ENCODE measurements at places on chromosomes 1 and 21.

- no peak for DNase-seq
Observed at GRCh38 chr1:201661823-201662359, 123.0 kb downstream of the NAV1 start.

- DNase-seq, result peak; percentile 68
Observed at GRCh38 chr1:156848461-156849150, 10.3 kb downstream of the INSRR start.

- peak; percentile 48 for DNase-seq
Observed at GRCh38 chr21:42609811-42610210, 43.6 kb upstream of the PDE9A start.

DNA sequence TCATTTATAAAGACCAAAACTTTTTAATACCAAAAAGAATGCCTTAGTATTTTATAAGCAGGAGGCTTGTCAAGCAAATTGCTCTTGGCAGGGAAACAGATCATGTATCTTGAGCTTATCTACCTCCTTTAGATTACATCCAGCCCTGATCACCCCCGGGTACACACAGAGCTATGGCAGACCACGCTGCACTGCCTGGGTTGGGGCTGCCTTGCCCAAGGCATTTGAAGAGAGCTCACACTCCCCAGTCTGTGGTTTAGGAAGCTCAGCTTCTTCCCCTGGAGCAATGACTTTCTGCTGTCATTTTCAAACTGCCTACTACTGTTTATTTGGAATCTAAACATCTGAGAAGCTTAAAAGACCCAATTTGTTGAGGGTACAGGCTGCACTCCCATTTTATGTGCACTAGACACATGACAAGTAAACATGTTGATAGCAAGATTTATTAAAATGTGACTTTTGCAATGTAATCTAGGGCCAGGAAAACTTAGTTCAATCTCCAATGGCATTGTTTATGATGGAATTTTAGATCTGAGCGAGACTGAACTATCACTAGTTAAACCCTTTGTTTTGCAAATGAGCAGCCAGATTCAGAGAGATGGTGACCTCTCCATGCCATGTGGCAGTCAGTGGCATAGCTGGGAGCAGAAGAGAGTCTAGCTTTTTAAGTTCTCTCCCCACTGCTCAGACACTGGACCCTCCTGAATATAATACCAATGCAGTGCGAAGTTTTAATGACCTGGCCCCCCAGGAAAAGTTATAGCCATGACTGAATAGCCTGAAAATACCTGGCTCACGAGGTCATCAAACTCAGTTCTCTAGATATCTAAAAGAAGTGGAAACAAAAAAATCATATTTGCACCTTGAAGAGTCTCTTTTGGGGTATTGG lies 214.9 kb downstream of the HLX start:
- DNase-seq, result no peak

- DNase-seq, result no peak
Observed at GRCh38 chr21:33578214-33578613, 10.3 kb downstream of the DONSON start.

- no peak for DNase-seq
Observed at GRCh38 chr1:33094971-33095604, 14.1 kb downstream of the AZIN2 start.

- DNase-seq, result no peak
Observed at GRCh38 chr21:15797577-15798363, 68.0 kb downstream of the USP25 start.

DNA sequence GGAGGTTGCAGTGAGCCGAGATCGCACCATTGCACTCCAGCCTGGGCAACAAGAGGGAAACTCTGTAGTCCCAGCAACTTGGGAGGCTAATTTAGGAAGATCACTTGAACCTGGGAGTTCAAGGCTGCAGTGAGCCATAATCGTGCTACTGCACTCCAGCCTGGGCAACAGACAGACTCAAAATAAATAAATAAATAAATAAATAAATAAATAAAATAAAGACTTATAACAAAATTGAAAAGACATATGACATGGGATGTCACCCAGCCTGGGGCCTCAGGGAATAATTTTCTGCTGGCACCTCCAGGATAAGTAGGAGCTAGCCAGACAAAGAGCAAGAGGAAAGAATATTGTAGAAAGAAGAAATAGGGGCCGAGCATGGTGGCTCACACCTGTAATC lies 77.9 kb upstream of the PUM1 start:
- no peak for DNase-seq

DNA sequence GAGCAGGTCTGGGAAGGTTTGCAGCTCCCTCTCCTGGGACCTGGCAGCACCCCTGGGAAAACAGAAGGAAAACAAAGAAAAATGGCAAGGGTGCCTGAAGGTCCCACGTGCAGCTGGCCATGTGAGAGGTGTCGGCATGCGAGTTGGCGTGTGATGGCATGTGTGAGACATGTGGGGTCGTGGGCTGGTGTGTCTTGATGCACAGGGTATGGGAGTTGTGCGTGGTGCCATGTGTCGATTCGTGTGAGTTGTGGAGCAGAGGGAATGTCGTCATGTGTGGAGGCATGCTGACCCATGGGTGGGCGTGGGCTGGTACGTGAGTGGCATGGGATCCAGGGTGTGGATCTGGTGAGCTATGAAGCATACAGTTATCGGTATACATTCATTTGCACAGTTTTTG lies 1.3 kb downstream of the HPCA start:
- no peak for DNase-seq

GRCh38 chr1:43776043-43776761 lies 68.9 kb downstream of the ST3GAL3 start:
- DNase-seq, result no peak

- DNase-seq, result no peak
Observed at GRCh38 chr1:1752190-1752589, 26.1 kb downstream of the NADK start.

DNA sequence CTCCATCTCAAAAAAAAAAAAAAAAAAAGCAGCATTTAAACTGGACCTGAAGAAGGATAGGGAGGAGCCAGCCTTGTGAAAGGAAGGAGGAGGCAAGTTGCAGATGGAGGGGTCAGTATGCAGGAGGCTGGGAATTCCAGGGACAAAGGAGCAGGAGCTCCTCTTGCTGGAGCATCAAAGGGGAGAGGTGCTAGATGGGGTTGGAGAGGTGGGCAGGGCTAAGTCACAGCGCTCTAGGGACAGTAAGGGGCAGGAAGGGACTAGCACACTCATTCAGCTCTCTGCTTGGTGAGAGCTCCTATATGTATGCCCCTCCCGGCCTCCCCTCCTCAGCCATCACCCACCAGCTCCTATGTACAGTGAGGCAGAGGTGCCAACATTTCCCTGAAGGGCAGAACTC lies 26.8 kb downstream of the MAP7D1 start:
- DNase-seq, result no peak

- no peak for DNase-seq
Observed at GRCh38 chr1:9240914-9241820, 6.6 kb downstream of the H6PD start.

- DNase-seq, result no peak
Observed at GRCh38 chr1:97207868-97208267, 486.3 kb downstream of the PTBP2 start.

DNA sequence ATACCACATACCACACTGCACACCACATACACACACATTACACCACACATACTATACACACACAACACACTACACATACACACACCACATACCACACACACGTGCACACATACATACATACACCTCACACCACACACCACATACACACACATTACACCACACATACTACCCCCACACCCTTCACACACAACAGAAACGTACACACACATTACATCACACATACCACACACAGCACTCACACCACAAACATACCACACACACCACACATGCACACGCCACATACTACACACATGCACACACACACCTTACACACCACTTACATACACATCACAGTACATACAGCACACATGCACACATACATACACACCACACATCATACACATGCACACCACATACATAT lies 28.5 kb downstream of the RAB7B start:
- DNase-seq, result no peak

DNA sequence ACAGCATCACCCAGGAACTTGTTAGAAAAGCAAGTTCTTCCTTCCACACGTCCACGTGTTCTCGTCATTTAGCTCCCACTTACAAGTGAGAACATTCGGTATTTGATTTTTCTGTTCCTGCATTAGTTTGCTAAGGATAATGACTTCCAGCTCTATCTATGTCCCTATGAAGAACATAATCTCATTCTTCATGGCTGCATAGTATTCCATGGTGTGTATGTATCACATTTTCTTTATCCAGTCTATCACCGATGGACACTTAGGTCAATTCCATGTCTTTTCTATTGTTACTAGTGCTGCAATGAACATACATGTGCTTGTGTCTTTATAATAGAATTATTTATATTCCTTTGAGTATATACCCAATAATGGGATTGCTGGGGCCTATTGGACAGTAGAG lies 368.7 kb upstream of the RUNX1 start:
- no peak for DNase-seq

DNA sequence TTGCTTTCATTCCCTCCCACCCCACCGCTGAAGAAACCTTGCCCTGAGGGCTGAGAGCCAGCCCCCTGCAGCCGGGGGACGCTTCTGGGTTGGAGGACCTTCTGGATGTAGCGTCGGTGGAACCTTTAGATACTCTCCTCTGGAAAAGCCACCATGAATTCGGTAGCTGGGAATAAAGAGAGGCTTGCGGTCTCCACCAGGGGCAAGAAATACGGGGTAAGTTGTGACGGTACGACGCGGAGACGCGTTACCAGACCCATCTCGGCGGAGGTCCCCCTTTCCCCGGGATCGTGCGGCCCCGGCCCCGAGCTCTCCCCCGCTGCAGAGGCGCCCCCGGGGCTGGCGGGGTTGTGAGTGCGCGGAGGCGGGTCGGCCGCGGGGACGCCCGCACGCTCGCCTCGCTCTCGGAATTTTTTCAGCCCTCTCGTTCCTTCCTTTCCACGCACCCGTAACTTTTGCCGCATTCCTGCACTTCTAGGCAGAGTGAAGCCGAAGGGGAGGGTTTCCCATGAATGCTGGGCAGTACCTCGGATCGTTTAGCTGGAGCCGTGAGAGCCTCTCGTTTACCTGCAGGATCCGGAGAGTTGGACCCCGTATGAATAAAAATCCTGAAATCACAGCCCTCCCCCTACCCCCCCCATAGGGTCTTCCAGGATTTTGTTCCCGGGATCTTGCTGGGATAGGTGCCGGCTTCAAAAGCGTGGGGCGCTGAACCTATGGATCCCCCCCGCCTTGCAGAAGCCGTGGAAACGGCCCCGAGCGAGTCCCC lies 671 bp downstream of the KIF26B start:
- no peak for DNase-seq

- no peak for DNase-seq
Observed at GRCh38 chr1:115237507-115237906, 100.5 kb downstream of the NGF start.

GRCh38 chr1:42944246-42944928 lies 14.3 kb downstream of the SLC2A1 start:
- DNase-seq, result no peak

- DNase-seq, result no peak
Observed at GRCh38 chr1:6427441-6428390, 3.1 kb downstream of the ESPN start.

GRCh38 chr1:84842748-84843231 lies 50.2 kb downstream of the LPAR3 start:
- no peak for DNase-seq

GRCh38 chr1:26696119-26696653 lies 371 bp downstream of the ARID1A start:
- no peak for DNase-seq

DNA sequence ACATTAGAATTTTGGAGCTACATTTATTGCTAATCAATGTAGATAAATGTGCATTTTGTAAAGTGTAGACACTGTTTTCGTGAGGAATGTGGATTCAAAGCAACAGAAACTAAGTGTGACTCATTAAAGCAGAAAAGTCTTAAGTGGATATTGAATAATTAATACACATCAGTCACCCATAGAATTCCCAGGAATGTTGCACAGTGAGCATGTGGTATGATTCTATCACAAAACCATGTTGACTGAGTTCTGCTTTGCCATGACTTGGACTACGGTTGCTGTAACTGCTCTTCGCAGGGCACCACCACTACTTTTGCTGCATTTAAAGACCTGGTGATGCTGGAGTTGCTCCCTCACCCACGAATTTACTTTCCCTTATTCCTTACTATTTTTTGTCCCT lies 471.8 kb downstream of the KCNT2 start:
- DNase-seq, result no peak

All from activated T-cell treated with anti-CD3 and anti-CD28 coated beads for 48 hours (primary cell).